ENCODE measurements at places on chromosomes 3 and 15.
A peak's percentile ranks its signal among the peaks of the same experiment; 100 is the strongest.

- no peak for DNase-seq
These were observed 10.4 kb downstream of the WDR48 start for GRCh38 chr3:39062180-39062579.

GRCh38 chr3:117282566-117282965 is 573.0 kb downstream of the TUSC7 start:
- DNase-seq: no peak

GRCh38 chr3:1087066-1087560 is 5.7 kb upstream of the CNTN6 start:
- peak; percentile 86 for DNase-seq

GRCh38 chr15:84821501-84822021 is 4.4 kb downstream of the ALPK3 start:
- DNase-seq: peak; percentile 60

GRCh38 chr15:68816158-68816557 is 4.5 kb downstream of the ANP32A start:
- DNase-seq: no peak

DNA sequence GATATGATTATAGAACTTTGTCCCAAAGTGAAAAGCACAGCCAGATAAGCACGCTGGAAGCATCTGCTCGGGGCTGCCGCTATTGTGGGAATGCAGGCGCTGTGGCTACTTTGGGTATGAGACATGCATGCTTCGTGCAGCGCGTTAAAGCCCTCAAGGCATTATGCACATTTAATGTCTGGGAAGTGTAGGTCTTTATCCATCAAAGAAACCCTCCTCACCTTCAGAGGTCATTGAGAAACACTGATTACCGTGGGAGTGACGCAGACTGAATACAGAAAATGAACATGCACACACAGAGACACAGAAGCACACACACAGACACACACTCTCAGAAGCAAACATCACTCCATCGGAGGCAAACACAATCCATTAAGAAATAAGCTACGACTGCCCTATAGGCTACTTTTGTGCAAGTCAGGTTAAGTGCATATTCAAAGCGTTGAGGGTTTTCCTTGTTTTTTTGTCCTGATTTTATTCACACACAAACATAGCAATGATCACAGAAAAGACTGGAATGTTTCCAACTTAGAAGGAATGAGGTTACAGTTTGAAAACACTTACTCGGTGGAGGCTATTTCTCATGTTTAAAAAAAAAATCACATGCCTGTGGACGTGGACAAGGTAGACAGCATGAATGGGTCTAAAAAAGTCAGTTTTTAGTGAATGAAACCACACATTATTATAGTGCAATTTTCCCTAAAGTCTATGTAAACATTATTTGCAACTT is 68.5 kb downstream of the PLCH1 start:
- peak; percentile 28 for DNase-seq

GRCh38 chr3:100500320-100500880 is 8.0 kb downstream of the TMEM45A start:
- no peak for DNase-seq

DNA sequence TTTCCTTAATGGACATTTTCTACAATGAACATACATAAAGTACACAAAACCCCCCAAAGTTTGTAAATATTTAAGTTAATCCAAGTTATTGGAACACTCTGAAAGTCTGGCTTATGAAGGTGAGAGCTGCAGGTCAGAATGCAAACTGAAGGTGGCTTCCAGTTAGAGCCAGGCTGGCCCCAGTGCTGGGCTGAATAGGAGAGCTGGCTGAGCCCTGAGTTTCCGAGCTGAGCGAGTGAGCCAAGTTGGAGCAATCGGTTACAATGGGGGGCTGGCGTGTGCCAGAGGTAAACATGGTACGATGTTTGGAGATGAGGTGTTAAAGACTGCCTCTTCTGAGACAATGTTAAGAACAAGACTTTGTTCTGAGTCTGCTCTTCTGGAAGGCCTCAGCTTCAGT is 230.8 kb upstream of the MCTP2 start:
- no peak for DNase-seq

DNA sequence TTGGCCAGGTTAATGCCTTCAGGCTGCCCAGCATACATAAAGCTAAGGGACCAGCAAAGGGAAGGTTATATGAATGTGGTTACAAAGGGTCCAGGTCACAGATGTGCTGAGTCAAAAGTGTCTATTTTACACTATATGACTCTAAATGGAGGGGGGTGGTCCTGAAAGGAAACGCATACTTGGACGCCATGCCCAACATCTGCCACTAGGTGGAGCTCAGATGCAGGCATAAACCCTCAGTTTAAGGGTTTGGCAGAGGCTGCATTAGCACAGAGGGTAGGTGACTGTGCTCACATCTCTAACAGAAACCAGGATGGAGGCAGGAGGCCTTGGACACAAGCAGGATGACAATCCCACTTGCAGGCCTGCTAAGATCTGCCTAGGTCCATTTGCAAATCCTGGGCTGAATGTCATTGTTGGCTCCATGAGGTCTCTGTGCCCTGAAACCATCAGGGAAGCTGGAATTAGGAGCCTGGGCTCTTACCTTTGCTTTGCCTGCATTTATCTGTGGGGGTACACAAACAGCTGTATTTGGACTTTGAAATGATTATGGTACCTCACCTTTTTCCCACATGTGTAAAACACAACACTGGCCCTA is 55.8 kb downstream of the ZNF621 start:
- DNase-seq: peak; percentile 79

DNA sequence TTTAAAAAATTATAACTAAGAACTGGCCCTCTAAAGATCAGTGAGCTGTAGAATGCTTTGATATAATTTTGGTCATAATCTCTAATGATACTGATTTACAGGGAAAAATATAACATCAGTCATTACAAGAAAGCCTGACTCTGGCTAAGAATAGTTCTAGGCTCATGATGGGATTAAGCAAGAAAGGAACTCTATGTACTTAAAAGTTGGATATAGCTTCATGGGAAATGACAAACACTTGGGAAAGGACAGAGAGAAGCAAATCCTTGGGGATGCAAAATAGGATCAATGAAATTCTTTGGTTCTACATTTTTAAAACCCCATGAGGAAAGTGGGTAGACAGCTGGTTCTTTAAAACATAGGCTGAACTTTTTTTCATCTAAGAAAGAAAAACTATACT is 472.7 kb upstream of the NR2F2 start:
- DNase-seq: no peak

Data from fibroblast of pulmonary artery (primary cell).